ENCODE measurements at places on chromosomes 12 and 14. TPM values are rescaled to one million over a fixed set of nuclear protein-coding genes. Genes with fewer than 3 reads are reported as not detected.

DNA sequence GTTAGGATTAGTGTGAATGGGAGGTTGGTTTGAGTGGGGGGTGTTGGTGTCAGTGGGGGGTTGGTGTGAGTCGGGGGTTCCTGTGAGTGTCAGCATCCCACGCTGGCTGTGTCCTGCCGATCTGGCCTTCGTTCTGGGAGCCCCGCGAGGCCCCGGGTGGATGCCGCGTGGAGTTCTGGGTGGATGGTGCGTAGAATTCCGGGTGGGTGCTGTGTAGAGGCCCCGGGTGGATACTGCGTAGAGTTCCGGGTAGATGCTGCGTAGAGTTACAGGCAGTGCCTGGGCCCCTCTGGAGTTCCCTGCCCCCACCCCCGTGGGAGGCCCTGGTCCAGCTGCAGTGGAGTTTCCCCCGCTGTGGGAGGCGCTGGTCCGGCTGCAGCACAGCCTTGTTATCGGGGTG, 8.7 kb downstream of the NOC4L start:
- H3K4me3 ChIP-seq, result no peak overlapping the region
- peaks cover 2% of the 10 kb centered on the region for H3K4me1 ChIP-seq
- DNase-seq, result peak; percentile 17

TESPA1 gene
- not detected for total RNA-seq

DNA sequence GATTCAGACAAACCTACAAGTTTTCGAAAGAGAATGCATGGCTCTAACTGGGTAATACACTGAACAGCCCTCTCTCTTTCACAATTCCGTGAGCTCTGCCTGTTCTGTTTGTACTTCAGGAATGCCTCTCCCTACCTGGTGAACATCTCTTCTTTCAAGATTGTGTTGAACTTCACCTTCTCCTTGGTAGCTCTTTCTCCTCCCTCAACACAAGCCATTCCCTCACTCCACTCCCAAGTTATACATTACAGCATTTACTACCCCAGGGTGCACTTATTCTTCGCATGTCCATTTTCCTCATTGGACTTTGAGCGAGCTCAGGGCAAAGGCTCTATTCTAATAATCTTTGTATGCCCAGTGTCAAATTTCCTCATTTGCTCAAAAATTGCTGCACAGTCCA, 28.3 kb downstream of the NRDE2 start:
- H3K4me1 ChIP-seq, result peaks cover 7% of the 10 kb centered on the region
- H3K36me3 ChIP-seq, result no peaks in the 10 kb centered on the region
- no peaks in the 10 kb centered on the region for H3K27me3 ChIP-seq

DNA sequence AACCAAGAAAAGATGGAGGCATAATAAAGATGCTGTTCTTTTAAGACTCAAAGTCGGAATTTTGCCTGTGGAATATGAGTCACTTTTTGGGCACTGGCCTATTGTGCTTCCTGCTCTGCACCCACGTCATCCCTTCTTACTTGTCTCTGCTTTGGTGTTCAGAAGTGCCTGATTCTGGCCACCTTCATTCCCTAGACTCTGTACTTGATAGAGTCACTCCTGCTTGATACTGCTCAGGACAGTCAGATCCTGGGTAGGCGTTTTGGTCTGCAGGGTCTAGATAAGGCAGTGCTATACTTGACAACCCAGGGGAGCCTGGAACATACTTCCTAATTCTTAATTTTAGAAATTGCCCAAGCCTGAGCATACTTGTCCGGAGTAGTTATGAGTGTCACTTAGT, 1.9 kb downstream of the LRRK2 start:
- no peaks in the 10 kb centered on the region for H3K36me3 ChIP-seq
- H3K4me1 ChIP-seq, result no peaks in the 10 kb centered on the region
- H3K4me3 ChIP-seq, result no peak overlapping the region
- peaks cover 7% of the 10 kb centered on the region for H3K27me3 ChIP-seq
- no peak for DNase-seq
- H3K27ac ChIP-seq, result no peak overlapping the region

- no peak overlapping the region for H3K27ac ChIP-seq
- no peak for DNase-seq
- no peaks in the 10 kb centered on the region for H3K4me1 ChIP-seq
- H3K36me3 ChIP-seq, result no peaks in the 10 kb centered on the region
- no peaks in the 10 kb centered on the region for H3K27me3 ChIP-seq
- no peak overlapping the region for H3K4me3 ChIP-seq
Observed at GRCh38 chr14:39988939-39989338, 556.7 kb upstream of the FBXO33 start.

DNA sequence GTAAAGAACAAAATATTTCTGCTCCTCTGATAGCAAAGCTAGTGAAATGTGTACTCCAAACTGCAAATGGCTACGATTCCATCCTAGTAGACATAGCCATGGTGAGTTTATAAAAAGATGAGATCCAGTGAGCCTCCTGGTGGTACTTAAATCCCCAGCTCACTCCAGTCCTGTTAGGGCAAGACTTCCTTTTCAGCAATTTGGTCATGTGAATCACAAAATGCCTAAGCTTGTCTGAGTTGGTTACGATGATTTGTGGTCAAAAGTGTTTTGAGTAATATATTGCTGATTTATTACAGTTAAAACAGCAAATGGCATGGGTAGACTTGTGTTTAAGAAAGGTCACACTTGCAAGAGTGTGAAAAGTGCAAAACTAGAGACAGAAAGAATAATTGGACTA, 102.7 kb upstream of the NAV3 start:
- DNase-seq, result no peak
- H3K4me3 ChIP-seq, result no peak overlapping the region
- H3K27me3 ChIP-seq, result peaks cover 1% of the 10 kb centered on the region

MYH6 gene
- total RNA-seq, result not detected

- H3K27ac ChIP-seq, result no peak overlapping the region
- H3K4me1 ChIP-seq, result peaks cover 3% of the 10 kb centered on the region
- H3K4me3 ChIP-seq, result no peak overlapping the region
Observed at GRCh38 chr12:47074757-47075156, 4.7 kb upstream of the PCED1B start.

- H3K4me1 ChIP-seq, result no peaks in the 10 kb centered on the region
- H3K36me3 ChIP-seq, result no peaks in the 10 kb centered on the region
- H3K27me3 ChIP-seq, result no peaks in the 10 kb centered on the region
- no peak overlapping the region for H3K27ac ChIP-seq
Observed at GRCh38 chr14:85332401-85332800, 197.5 kb upstream of the FLRT2 start.

GRCh38 chr14:55071870-55072640, 20.6 kb downstream of the MAPK1IP1L start:
- no peaks in the 10 kb centered on the region for H3K36me3 ChIP-seq
- peaks cover 5% of the 10 kb centered on the region for H3K4me1 ChIP-seq
- H3K4me3 ChIP-seq, result no peak overlapping the region
- no peak overlapping the region for H3K27ac ChIP-seq
- DNase-seq, result no peak

OR8S1 gene
- not detected for total RNA-seq

- no peak overlapping the region for H3K27ac ChIP-seq
- peaks cover 15% of the 10 kb centered on the region for H3K36me3 ChIP-seq
- no peaks in the 10 kb centered on the region for H3K4me1 ChIP-seq
Observed at GRCh38 chr14:85058150-85058549, 471.8 kb upstream of the FLRT2 start.

GRCh38 chr12:57130941-57131340, 2.7 kb downstream of the LRP1 start:
- peaks cover 26% of the 10 kb centered on the region for H3K4me1 ChIP-seq
- H3K36me3 ChIP-seq, result no peaks in the 10 kb centered on the region
- no peak for DNase-seq
- H3K4me3 ChIP-seq, result peak overlapping the region; percentile 84
- H3K27me3 ChIP-seq, result peaks cover 2% of the 10 kb centered on the region
- peak overlapping the region; percentile 11 for H3K27ac ChIP-seq

NANOG gene
- total RNA-seq, result 1.3 TPM

PPP1R1A gene
- total RNA-seq, result 47.6 TPM

GRCh38 chr12:125773033-125773640, 707.9 kb downstream of the AACS start:
- peak; percentile 34 for DNase-seq
- H3K27ac ChIP-seq, result no peak overlapping the region

GRCh38 chr12:11822081-11822834, 172.8 kb downstream of the ETV6 start:
- H3K4me1 ChIP-seq, result peaks cover 25% of the 10 kb centered on the region
- no peak overlapping the region for H3K27ac ChIP-seq
- H3K36me3 ChIP-seq, result peaks cover 4% of the 10 kb centered on the region
- DNase-seq, result no peak
- H3K4me3 ChIP-seq, result no peak overlapping the region

All from glutamatergic neuron (in vitro differentiated cells).